Dermis microvascular lymphatic vessel endothelial cell (primary cell): ENCODE measurements at places on chromosomes 6 and 20.
A peak's percentile ranks its signal among the peaks of the same experiment; 100 is the strongest.

DNA sequence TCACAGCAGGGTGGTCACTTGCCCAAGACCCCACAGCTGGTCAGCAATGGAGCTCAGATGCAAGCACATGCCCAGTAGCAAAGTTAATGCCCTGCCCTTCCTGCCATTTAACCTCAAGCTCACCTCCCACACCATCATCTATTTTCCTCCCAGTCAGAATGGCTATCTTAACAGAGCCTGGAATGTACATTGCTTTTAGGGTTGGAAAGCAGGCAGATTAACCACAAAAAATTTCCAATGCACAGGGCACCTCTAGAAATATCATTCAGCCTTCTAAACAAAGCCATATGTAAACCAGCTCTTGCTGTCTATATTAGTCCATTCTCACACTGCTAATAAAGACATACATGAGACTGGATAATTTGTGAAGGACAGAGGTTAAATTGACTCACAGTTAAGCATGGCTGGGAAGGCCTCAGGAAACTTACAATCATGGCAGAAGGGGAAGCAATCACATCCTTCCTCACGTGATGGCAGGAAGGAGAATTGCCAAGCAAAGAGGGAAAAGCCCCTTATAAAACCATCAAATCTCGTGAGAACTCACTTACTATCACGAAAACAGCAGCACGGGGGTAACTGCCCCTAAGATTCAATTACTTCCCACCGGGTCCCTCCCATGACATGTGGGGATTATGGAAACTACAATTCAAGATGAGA, 106.9 kb downstream of the FYN start:
- no peak for DNase-seq

DNA sequence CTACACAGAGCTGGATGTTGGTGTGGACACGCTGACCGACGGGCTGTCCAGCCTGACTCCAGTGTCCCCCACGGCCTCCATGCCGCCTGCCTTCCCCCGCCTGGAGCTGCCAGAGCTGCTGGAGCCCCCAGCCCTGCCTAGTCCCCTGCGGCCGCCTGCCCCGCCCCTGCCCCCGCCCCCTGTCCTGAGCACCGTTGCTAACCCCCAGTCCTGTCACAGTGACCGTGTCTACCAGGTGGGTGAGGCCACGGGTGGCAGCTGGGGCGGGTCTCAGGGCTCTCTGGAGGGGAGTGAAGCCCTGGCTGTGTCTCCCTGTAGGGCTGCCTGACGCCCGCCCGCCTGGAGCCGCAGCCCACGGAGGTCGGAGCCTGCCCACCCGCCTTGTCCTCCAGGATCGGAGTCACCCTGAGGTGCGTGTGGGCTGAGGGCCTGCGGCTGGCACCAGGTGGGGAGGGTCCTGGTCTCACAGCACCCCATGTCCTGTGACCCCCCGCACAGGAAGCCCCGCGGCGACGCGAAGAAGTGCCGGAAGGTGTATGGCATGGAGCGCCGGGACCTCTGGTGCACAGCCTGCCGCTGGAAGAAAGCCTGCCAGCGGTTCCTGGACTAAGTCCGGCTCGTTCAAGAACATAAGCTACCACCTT, 2.9 kb downstream of the SLC2A4RG start:
- DNase-seq, result no peak

- DNase-seq, result no peak
These were observed 9.6 kb upstream of the PKIG start for GRCh38 chr20:44572551-44573500.

DNA sequence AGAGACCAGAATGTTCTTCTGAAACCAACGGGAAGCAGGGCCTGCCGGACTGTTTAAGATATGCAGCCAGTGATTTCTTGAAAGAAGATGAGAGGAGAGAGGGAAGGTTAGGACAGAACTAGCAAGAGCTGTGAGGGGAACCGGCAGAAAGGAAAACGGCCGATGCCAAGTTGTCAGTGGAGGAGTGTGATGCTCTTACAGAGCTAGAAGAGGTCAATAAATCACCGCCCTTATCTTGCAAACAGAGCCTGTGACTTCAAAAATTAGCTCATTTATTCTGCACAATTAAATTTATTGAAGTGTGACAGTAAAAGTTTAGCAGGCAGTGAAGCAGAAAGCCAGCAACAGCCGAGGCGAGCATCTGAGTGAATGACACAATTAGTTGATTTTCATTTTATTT, 509.5 kb upstream of the ID4 start:
- DNase-seq, result no peak

GRCh38 chr20:57993716-57994431, 234.6 kb downstream of the ANKRD60 start:
- no peak for DNase-seq

GRCh38 chr6:104566411-104566810, 293.3 kb downstream of the HACE1 start:
- peak; percentile 9 for DNase-seq

GRCh38 chr20:2507875-2508630, 662 bp downstream of the ZNF343 start:
- peak; percentile 9 for DNase-seq

DNA sequence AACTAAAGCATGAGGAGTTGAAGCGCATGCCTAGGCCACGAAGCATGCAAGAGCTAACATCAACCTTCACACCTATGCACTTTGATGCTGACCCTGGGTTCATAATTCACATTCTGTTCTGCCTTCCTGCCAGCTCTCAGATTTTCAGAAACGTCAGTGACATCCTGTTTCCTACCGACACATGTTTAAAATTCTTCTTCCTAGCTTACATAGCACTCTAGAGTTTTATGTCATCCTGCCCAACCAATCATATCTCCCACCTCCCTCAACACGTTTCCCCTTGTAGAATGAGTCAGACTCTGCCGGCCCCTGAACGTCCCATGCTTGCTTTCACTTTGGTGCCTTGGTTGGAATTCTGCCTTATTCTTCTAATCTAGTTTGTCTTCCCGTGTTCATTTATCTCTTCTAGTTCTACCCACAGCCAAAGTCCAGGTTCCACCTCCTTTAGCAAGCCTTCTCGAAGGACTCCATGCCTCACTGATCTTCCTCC, 97.2 kb upstream of the MAP7 start:
- peak; percentile 94 for DNase-seq

- DNase-seq, result no peak
These were observed 724.8 kb downstream of the HACE1 start for GRCh38 chr6:104134876-104135275.

- no peak for DNase-seq
These were observed 40.8 kb downstream of the ITCH start for GRCh38 chr20:34403908-34404307.

- no peak for DNase-seq
These were observed 18.2 kb upstream of the KIAA1755 start for GRCh38 chr20:38278763-38279162.

DNA sequence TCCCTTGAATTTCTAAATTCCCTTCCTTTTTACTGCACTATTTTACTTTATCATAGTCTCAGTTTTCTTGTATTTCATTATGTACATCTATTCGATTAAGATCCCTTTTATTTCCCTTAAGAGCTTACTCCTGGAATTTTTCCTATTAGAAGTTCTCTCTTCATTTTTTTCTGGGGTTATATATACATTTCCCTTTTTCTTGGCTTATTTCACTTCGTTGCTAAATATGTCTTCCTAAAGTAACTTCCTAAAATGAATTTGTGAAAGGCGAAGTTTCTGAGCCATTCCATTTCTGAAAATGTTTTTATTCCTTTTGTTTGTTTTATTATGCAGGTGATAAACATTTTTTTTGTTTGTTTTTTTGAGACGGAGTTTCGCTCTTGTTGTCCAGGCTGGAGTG, 5.9 kb upstream of the CD109 start:
- no peak for DNase-seq

GRCh38 chr6:3577517-3577916, 120.7 kb upstream of the SLC22A23 start:
- no peak for DNase-seq

- DNase-seq, result no peak
These were observed 262.2 kb upstream of the TAB2 start for GRCh38 chr6:149055195-149055899.

DNA sequence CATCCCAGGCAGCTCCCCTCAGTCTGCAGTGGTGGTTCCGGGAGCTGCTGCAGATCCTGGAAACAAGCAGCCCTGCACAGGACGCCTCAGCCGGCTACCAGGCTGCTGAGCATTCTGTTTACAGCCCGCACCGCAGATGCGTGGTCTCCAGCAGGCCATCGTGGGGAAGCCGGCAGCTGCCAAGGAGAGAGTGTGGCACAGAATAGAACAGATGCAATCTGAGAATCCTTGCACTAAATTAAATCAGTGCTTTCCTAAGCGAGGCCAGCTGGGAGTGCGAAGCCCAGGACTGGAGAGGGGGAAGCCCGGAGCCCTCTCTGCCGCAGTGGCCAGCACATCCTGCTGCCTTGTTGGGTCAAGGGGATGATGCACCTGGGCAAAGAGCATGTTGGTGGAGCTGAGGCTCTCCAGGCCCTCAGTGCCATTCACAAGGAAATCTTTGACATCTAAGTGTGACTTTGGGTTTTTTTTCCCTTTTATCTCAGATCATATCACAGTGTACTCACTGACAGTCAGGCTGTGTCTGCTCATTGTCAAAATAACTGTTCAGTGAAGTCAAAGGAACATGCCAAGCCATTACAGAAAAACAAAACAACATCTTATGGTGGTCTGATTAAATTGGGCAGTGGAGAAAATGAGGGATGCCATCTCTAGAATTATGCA, 118.1 kb downstream of the SYNDIG1 start:
- no peak for DNase-seq

DNA sequence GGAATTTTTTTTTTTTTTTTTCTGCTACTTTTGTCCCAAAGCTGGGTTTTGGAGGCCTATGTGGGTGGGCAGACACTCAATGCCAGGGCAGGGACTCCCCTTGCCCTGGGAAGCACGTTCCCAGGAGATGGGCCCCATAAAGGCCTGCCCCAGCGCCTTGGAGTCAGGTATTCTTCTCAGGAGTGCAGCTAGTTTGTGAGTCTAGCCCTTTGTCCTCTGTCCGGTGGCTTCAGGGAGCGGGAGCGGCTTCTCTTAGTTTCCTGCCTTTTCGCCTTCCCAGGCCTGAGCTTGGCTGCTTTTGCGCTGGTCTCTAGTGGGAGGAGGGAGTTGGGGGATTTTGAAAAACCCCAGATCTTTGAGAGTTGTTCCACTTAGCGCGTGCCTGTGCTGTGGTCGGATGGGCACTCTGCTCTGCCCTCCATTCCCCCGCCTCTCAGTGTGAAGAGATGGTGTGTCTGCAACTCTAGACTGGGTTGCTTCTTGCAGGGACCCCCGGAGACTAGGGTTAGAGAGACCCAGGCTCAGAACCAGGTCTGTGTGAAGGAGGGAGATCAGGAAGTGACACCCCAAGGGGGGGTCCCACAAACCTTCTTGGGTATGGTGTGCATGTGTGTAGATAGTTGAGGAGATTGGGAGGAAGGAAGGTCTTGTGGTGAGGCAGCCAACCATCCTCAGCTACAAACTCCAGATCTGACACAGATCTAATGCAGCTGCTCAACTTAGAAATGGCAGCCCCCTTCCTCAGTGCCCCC, 1.3 kb downstream of the PLCG1 start:
- DNase-seq, result peak; percentile 42

DNA sequence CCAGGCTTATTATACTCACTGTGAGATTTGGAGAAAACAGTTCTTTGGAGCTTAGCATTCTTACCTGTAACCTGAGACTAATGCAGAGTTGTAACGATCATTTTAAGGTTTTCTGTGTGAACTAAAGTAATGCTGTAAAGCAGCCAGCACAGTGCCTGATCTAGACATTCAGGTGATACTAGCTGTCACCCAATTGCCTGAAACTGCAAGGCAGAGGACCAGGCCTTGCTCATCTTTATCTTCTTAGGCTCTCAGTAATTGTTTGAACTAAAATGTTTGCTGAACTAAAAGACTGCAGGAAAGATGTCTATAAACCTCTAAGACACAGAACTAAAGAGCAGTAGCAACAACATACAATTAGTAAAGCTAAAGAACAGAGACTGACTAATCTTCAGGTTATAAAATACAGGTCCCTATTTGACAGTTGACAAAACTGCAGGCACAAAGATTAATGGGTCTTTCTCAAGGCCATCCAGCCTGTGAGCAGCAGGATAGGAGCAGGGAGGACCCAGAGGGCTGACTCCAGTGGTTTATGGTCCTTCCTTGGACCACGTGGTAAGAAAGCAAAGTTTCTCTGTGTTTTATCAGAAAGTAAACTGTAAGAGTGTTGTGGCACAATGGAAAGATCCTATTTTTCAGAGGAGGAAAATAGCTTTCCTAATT, 31.4 kb downstream of the SMLR1 start:
- no peak for DNase-seq

DNA sequence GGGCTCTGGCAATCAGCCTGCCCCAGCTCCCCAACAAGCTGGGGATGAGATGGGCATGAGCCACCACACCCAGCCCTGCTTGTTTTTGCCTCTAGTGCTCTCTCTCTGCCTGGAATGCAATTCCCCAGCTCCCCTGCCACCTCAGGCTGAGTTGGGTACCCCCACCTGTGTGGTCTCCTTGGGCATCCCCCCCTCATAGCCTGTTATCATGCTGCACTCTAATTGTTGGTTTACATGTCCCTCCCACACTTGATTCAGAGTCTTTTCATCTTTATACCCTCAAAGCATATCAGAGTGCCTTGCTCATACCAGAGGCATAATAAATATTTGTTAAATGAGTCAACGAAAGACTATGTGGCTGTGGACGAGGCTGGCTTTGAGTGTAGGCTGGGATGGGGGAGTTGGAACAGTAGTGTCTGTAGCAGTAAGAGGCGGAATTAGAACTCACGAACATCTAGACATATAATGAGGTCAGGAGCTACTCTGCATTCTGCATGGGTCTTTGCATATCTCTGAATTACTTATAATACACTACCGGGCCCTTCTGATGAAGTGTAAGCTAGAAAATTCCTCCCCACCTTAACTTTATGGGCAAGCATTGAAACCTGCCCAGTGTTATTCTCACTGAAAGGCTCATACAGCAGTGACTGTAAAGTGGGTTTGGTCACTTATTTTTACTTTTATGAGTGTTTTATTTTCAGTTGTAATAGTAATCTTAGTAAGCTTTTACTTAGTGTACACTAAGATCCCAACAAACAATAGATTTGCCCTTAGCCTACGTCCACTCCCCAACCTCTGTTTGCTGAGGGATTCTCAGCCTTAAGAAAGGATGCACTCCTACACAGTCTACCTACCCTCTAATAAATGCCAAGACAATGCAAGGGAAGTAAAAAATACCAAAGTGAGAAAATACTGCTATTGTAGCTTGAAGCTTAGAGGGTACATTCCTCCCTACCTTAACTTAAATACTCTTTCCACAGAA, 58.7 kb downstream of the EDN1 start:
- peak; percentile 61 for DNase-seq

DNA sequence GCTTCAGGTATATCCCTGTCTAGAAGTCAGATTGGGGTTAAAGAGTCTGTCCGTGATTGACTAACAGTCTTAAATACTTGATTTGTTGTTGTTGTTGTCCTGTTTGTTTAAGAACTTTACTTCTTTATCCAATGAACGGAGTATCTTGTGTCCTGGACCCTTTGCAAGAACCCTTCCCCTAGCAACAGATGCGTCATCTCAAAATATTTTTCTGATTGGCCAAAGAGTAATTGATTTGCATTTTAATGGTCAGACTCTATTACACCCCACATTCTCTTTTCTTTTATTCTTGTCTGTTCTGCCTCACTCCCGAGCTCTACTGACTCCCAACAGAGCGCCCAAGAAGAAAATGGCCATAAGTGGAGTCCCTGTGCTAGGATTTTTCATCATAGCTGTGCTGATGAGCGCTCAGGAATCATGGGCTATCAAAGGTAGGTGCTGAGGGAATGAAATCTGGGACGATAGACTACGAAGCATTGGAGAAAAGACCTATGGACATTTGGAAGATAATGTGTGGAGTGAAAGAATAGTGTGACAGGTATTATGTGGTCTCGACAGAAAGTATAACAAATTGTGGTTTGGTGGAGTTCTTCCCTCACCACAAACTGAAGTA, at the start of gene HLA-DRA:
Gene HLA-DRA (plus strand): TSS at position 286 of the 613 bp plus-strand sequence. CDS start 64 bp downstream, at position 350.
- peak; percentile 39 for DNase-seq

GRCh38 chr6:25010902-25011625, 75.3 kb upstream of the RIPOR2 start:
- no peak for DNase-seq
